ENCODE measurements at places on chromosomes 5 and 9.
A peak's percentile ranks its signal among the peaks of the same experiment; 100 is the strongest.

DNA sequence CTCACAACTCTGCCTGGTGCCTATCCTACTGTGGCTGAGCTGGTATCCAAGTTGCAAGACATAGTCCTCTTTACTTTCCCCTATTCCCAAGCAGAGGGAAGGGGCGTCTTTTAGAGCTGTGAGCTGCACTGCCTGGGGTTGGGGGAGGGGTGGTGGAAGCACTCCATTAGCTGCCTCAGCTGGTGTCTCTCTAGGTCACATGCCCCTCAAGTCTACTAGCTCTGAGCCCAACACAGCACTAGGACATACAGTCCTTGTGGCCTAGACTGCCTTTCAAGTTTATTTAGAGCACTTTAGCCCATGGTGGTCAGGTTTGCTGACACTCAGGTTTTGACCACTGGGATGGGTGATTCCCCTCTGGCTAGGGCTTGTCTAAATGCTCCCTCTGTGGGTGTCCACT, 54.7 kb downstream of the SREK1 start:
- no peaks in the 10 kb centered on the region for H3K27me3 ChIP-seq
- no peaks in the 10 kb centered on the region for H3K4me1 ChIP-seq
- H3K36me3 ChIP-seq, result no peaks in the 10 kb centered on the region
- no peak overlapping the region for H3K4me3 ChIP-seq
- no peak overlapping the region for H3K27ac ChIP-seq

GRCh38 chr9:84101964-84102632, 121.5 kb downstream of the RMI1 start:
- H3K4me1 ChIP-seq, result no peaks in the 10 kb centered on the region
- H3K27me3 ChIP-seq, result peaks cover 5% of the 10 kb centered on the region
- H3K36me3 ChIP-seq, result no peaks in the 10 kb centered on the region
- no peak overlapping the region for H3K4me3 ChIP-seq

DNA sequence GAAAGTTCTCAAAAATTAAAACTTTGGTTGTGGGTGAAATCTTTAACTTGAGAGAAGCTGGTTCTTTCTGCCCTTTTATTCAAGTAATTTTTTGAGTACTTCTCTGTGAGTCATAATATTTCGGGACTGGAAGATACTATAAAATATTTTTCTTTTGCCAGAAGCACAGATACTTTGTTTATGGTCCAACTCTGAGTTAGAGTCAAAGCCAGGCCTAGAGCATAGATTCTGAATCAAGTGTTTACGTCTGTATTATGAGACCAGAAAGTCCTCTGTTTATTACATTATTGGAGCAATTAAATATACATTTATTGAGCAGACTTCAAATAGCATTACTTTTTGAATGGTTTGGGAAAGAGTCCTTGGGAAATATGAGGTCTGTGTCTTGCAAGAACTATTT, 187.9 kb downstream of the FER start:
- H3K4me3 ChIP-seq, result no peak overlapping the region
- H3K4me1 ChIP-seq, result no peaks in the 10 kb centered on the region
- H3K27ac ChIP-seq, result no peak overlapping the region
- no peaks in the 10 kb centered on the region for H3K36me3 ChIP-seq
- H3K27me3 ChIP-seq, result no peaks in the 10 kb centered on the region

- H3K4me3 ChIP-seq, result no peak overlapping the region
- H3K27ac ChIP-seq, result no peak overlapping the region
- H3K27me3 ChIP-seq, result no peaks in the 10 kb centered on the region
- no peak for DNase-seq
- no peaks in the 10 kb centered on the region for H3K36me3 ChIP-seq
These were observed 275.4 kb downstream of the FSTL4 start for GRCh38 chr5:133336969-133337410.

DNA sequence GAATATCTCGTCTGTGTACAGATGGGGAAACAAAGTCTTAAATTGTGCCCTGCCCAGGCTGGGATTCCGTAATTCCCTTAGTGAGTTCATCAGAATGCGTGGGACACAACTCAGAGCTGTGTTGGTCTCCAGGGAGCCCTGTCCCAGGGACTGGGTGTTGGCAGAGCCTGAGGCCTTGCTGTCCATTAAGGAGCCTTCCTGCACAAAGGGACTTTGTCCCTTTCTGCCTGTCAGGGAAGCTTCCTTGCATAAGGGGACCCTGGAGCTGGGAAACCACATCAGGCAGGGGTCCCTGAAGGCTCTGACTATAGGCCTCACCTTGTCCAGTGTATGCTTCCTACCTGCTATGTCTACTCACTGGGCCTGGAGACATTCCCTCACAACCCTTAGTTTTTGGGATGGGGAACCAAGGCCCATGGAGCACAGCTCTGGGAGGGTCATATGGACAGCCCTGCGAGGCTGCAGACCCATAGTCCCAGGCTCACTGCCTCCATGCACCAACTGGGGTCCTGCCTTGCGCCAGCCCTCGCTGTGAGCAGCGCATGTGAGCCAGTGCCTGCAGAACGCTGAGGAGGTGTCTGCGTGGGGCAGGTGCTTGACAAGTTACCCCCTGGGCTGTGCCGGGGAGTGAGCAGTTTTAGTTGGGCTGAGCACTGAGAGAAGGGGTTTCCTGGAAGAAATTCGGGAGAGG, 1.6 kb downstream of the CARD19 start:
- H3K27me3 ChIP-seq, result no peaks in the 10 kb centered on the region
- H3K27ac ChIP-seq, result peak overlapping the region; percentile 61
- H3K4me1 ChIP-seq, result peaks cover 67% of the 10 kb centered on the region
- H3K36me3 ChIP-seq, result no peaks in the 10 kb centered on the region
- H3K4me3 ChIP-seq, result no peak overlapping the region

GRCh38 chr9:70091572-70091971, 47.9 kb downstream of the MAMDC2 start:
- no peak overlapping the region for H3K27ac ChIP-seq
- no peak overlapping the region for H3K4me3 ChIP-seq
- H3K4me1 ChIP-seq, result peaks cover 6% of the 10 kb centered on the region
- H3K27me3 ChIP-seq, result no peaks in the 10 kb centered on the region

- peaks cover 3% of the 10 kb centered on the region for H3K27me3 ChIP-seq
- H3K4me3 ChIP-seq, result no peak overlapping the region
- no peak for DNase-seq
These were observed 1.6 kb upstream of the ENHO start for GRCh38 chr9:34524349-34524748.

DNA sequence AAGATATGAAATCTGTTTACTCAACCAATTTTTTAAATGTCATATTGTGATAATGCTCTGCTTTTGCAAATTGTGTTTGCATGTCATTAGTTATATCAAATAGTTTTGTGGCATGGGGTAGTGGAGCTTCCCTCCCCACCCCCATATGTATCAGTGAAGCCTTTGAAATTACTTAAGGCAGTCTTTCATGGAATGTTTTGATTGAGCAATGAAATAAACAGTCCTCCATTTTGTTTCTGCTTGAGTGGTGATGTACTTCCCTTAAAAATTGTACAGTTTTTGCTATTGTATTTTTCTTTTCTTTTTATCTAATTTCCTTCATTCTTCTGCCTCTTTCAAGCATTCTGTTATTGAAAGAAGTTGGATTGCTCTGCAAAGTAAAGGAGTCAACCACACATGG, 3.5 kb downstream of the SOWAHA start:
- H3K36me3 ChIP-seq, result no peaks in the 10 kb centered on the region
- H3K27me3 ChIP-seq, result peaks cover 29% of the 10 kb centered on the region
- H3K4me3 ChIP-seq, result no peak overlapping the region
- DNase-seq, result no peak
- peaks cover 15% of the 10 kb centered on the region for H3K4me1 ChIP-seq

DNA sequence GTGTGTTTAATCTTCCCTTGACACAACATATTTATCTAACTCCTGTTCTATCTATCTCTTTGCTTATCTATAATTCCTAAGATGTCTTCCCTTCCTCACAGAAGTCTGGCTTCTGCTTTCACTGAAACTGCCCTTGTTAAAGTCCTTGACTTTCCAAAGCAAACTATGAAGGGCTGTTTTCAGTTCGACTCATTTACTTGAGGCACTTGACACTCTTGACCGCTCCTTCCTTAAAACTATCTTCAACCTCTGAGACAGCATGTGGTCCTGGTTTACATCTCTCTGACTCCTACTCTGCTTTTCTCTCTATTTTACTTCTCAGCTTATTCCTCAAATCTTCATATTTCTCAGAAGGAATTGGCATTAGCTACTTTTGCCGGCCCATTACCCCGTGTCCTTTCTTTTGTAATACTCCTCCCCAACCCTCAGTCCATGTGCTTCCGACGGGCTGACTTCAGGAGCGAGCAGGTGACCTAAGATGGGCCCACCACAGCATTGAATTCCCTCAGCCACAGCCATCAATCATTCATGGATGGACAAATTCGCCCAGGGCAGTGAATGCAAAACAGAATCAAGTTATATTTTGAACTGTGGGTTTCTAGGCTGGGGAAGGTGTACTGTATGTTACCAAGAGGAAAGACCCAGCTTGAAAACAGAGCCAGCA, 1089.2 kb downstream of the PTPRD start:
- no peaks in the 10 kb centered on the region for H3K27me3 ChIP-seq
- H3K4me1 ChIP-seq, result no peaks in the 10 kb centered on the region
- no peaks in the 10 kb centered on the region for H3K36me3 ChIP-seq
- H3K27ac ChIP-seq, result no peak overlapping the region
